ENCODE measurements at places on chromosomes 5 and 9.

DNA sequence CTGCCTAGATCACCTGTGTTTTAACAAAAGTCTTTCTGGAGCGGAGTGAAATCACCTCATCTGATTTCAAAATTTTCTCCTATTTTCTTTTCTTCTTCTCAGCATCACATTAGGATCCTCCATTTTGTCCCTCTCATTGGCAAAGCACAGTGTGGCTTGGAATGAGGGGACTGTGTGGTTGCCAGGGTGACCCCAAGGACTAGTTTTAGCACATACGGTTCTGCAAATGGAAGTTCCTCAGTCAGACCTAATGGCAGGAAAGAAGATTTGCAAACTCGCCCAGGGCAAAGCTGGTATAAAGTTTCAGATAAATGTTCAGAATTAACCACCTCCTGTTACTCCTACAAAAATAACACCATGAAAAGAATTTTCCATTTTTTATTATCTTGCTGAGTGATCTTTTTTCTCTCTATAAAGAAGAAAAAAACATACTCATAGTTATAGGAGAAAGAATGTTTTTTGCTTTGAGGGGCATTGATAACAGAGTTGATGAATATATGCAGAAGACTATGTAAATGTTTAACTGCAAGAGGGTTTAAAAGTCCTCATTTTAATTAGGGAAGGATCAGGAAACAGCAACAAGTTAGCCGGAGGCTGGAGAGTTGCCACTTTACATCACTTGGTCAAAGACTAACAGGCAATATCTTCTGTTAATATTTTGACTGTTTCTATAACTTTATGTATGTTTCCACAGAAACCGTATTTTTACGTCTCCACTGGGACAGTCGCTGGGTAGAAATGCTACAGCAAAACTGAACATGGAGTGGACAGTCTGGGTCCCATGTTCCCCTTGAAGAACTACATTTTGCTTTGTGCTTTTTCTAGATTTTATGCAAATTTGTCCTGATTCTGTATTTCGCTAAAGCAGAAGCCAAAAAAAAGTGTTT lies 257.8 kb downstream of the NR2F1-AS1 start:
- no peak for DNase-seq

GRCh38 chr5:84384604-84385575 lies at the start of gene EDIL3:
Gene EDIL3, minus strand, starts transcription at chr5:84384880. Its CDS starts 506 bp downstream, at chr5:84384374.
- DNase-seq, result no peak

GRCh38 chr9:114416290-114416689 lies 28.5 kb upstream of the AKNA start:
- DNase-seq, result no peak

GRCh38 chr5:75612226-75612569 lies 945 bp downstream of the ANKDD1B start:
- DNase-seq, result no peak

DNA sequence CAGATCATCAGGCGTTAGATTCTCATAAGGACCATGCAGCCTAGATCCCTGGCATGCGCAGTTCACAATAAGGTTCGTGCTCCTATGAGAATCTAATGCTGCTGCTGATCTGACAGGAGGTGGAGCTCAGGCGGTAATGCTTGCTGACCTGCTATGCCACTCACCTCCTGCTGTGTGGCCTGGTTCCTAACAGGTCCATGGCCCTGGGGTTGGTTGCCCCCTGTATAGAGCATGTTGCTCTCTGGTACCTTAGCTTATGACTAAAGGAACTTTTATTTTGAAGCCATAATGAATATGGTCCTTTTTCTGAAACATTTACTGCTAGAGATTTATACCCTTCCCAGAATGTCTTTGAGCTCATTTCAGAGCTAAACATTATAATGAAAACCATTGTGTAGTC lies 3.1 kb downstream of the MAN2A1 start:
- DNase-seq, result no peak
